H7 (cell line): ENCODE measurements at places on chromosomes 5 and 9.

GRCh38 chr9:109868207-109868606 lies 88.2 kb downstream of the PALM2AKAP2 start:
- DNase-seq, result no peak

DNA sequence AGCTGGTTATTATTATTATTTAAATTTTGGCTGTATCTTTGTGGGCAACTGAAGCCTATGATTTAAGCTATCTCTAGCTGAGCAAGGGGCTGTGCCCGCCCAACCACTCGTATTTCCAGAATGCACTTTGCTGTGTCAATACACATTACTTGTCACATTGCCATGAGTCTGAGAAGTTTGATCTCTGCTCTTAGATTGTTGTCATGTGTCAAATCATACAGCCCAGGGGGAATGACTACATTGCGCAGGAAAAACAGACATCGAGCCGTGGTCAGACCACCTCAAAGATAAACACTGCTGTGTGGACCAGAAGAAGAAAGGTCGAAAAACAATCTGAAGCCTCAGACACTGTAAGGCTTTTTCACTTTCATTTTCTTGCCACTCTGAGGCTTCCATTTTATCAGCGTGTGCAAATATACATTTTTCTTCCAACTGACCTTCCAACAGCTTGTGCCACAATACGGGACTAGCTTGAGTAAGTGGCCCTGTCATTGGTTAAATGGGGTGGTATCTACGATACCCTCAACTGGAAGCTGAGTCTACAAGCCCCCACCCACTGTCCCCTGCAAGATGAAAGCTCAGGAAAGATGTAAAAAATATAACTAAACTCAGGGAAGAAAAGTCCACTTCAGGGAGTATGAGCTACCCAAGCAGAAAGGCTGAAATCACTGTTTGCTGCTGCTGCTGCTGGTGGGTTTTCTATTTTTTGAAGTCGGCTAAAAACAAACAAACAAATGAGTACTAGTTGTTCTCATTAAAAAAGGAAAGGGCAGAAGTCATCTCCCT lies 603.0 kb downstream of the BNC2 start:
- DNase-seq, result no peak

- DNase-seq, result peak; percentile 67
Observed at GRCh38 chr9:96493757-96494156, 43.8 kb downstream of the HABP4 start.

DNA sequence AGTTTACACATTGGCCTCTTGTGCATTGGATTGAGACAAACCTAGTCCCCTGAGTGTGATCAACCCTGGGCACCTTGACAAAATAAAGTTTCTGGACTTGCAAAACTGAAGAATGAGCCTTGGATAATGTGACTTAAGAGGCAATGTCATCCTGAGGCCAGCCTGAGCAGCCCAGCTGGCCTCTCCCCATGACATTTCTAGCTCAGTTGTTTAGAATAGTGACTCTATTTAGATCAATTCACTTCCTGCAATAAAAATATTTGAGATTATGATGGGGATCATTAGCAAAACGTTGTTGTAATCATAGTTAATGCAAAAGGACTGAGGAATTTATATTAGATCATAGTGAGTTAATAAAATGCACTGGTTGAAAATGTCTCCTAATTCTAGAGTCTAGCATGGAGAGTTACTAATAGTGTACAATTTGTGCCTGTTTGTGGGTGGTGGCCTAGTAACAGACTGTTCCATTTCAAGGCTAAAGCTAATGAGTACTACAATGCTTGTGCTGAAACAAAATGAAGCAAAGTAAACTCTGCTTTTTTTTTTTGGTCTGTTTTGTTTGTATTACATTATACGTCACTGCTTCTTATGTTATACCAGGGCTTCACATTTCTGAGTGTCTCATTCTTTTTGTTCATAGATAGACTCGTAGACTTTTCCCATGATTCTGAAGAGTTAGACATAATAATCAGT lies 10.9 kb upstream of the RHOBTB3 start:
- DNase-seq, result no peak

DNA sequence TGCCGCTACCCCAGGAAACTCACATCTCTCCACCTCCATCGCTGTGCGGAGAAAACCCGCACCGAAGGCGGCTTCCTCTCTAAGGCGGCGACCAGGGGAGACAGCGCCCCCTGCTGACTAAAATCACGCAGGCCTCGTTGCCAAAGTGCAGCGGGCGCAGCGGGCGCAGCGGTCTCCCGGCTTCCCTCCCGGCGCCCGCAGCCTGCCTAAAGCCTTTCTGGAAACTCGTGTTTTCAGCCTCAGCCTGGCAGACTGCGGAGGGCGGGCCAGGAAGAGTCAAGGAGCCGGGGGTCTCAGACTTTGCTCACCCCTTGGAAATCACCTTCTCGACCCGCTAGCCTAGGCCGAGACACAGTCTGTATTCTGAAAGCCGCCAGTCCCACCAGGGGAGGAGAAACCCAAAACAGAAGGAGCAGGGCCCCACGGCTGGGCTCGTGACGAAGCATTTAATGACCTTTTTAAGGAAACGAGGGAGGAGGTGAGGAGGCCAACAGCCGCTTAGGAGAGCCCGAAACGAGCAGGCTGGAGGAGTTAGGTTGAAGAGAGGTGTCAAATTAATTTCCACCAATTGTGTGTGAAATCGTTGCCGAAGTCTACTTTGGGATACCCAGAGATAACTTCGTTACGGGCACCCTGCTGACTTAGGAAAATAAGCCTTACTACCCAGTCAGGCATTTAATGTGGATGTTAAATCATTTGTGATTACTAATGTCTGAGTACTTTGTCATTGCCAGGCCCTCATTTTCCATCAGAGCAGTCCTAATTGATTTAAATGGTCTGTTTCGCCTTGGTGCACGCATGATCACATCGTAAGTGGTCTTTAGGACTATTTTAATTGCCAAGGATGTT lies 7.3 kb upstream of the FOXB2 start:
- peak; percentile 88 for DNase-seq

- DNase-seq, result no peak
Observed at GRCh38 chr5:138755084-138755748, 2.0 kb downstream of the CTNNA1 start.

GRCh38 chr5:160260006-160260775 lies 30.9 kb downstream of the FABP6 start:
- peak; percentile 58 for DNase-seq

- DNase-seq, result no peak
Observed at GRCh38 chr5:35830587-35830986, 26.1 kb upstream of the IL7R start.

DNA sequence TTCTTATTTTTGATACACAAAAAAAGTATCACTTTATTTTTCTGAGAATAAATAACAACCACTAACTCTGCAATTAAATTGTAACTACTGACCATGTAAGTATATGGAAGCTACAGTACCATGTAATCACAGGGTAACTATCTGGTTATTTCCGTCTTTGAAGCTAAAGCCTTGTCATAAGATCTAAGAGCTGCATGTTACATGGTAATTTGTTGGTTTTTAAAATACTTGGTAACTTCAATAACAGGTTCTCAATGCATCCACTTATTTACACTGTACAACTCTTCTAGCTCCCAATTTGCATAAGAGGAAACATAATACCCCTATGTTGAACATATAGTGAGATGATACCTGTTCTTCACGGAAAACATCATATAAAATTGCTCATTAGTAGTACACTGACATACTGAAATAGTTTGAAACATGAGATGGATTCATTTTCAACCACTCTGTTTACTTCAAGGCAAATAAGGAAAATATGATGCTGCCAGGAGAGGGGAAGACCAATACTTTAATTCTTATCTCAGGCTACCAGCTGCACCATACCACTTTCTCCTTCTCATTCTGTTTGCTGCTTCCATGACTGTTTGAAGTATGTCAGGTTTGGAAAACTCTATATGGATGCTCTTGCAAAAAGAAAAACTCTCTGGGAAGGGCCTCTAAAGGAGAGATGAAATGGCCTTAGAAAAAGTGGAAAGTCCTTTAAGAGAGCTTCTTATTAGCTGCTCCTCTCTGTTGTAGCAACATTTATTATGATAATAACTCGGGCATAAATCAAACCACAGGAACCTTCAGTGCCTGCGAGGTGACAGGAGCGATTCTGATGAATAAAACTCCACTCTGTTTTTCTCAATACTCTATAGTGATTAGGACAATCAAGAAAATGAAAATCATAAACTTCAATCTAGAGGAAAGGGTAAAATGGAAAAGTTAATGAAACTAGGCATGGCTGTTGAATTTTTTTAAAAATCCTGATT lies 150.2 kb downstream of the KIAA0825 start:
- DNase-seq, result no peak

DNA sequence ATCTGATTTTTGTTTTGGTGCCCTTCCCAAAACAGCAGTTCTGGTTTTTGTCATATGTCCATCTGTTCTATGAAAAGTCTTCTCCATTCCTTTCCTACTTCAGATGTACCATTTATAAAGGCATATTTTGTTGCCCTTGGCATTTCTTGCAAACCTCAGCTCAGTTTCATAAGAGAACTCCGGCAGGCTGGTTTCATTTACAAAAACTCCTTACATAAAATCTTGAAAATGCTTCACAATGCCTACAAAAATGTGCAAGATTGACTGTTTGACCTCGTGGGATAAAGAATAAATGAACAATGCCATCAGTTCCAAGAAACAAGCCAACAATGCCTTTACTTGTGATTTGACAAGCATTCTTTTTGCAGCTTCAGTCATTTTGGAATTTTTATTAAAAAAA lies 39.1 kb upstream of the CTNNAL1 start:
- DNase-seq, result no peak

DNA sequence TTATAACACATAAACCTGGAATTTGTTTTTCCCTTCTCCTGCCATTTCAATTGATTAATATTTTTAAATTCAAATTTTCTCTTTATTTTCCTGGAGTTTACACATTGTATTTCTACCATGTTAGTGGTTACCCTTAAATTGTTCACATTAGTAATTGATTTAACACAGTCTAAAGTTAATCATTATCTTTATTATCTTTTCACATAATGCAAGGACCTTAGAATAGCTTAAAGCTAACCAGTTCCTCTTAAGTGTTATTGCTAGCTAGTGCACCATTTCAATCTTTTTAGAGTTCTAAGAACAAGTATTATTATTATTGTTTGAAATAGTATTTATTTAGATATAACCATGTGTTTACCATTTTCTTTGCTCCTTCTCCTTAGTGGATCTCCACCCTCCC lies 251.2 kb upstream of the FBXL7 start:
- no peak for DNase-seq
